Gastroesophageal sphincter (tissue), 4 donors: ENCODE measurements at places on chromosomes 7 and 10. TPM values are rescaled to one million over a fixed set of nuclear protein-coding genes. Genes with fewer than 3 reads are reported as not detected.

Gene TRIL
- total RNA-seq, result 3.9 TPM

Gene IDE
- 37.0 TPM for total RNA-seq

Gene ACTA2
- total RNA-seq, result 8,028 TPM

Gene LIPJ
- 0.13 TPM for total RNA-seq

Gene OR2A1
- total RNA-seq, result 0.13 TPM

Gene PPP1R3A
- not detected for total RNA-seq

Gene PWWP2B
- 13.7 TPM for total RNA-seq

Gene VGF
- 0.25 TPM for total RNA-seq

Gene NANOS1
- 16.1 TPM for total RNA-seq

Gene FXYD4
- total RNA-seq, result not detected

Gene WDR86
- 6.3 TPM for total RNA-seq

Gene PSD
- 52.1 TPM for total RNA-seq

Gene CNTNAP2
- total RNA-seq, result 3.0 TPM

Gene CYP3A4
- not detected for total RNA-seq

Gene TRUB1
- total RNA-seq, result 11.8 TPM

Gene VSTM2A
- not detected for total RNA-seq

Gene SOSTDC1
- 0.87 TPM for total RNA-seq

Gene HTR5A
- total RNA-seq, result not detected

Gene BTBD16
- not detected for total RNA-seq
